ENCODE measurements at places on chromosomes 4 and X.

GRCh38 chrX:16466640-16467432, 183.1 kb upstream of the S100G start:
- DNase-seq, result no peak

DNA sequence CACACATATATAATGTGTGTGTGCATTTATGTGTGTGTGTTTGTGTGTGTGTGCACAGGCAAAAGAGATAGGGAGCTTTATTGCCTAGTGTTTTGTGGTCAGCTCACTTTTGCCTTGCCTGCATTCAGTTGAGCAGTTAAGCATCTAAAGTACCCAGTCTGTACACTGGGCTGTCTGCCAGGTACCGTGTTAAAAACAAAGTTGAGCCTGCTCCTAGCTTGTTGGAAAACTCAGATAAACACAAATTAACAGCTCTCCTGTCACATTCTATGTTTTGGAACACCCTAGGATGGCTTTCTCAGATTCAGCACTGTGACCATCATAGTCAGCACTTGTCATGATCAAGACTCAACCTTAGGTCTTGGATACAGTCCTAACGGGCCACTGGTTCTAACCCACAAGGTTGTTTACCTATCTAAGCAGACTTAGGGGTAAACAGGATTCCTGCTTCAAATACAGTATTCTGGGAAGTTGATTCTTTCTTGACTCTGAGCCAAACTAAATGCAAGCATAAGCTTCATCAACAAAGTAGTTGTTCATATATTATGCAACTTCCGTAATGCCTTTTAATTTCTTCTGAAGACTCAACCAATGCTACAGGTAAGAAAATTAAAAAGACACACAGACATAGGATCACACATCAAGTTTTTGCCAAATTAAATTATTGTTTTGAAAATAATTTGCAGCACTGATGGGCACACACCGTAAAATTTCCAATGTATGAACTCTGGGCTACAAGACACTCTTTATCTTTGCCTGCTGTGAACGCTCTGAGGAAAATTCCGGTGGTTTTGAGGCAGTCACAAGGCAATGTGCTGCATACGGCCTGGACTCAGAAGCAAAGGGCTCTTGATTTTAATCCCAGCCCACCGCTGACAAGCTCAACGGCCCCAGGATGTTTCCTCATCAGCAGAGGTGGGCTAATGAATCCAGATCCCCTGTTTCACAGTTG, 11.3 kb upstream of the CD99 start:
- no peak for DNase-seq

DNA sequence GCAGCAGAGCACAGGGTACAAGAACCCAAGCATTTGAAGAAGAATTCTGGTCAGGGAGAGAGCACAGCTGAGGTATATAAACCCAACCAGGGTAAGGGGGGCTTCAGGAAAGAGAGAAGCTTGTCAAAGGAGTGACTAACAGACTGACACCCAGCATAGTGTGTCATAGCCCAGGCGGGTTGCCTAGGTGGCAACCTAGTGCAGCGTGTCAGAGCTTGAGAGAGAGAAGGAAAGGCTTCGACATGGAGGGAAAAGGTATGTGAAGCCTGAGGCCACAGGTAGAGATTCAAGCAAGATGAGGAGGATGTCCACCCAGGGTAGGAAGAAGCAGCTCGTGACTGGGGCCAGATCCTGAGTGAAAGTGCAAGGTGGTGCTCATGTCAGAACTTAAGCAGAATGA, 8.5 kb upstream of the ANTXR2 start:
- no peak for DNase-seq

DNA sequence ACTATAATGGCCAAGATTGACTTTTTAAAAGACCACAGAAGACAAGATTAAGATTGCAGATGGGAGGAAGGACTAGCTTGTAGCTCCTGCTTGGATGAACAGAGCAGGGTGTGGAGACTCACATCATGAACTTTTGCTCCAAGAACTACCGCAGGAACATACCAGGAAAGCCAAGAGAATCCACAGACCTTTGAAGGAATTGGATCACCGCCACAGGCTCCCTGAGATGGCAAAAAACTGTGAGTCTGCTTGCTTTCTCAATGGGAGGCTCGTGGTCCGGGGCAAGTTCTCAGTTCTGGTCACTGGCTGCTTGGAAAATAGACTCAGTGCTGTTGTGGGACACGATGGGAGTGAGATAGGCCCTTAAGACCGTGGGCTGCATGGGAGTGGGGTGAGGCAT, 276.6 kb downstream of the CCSER1 start:
- no peak for DNase-seq

- no peak for DNase-seq
These were observed 16.5 kb upstream of the GALNT7 start for GRCh38 chr4:173152104-173152503.

DNA sequence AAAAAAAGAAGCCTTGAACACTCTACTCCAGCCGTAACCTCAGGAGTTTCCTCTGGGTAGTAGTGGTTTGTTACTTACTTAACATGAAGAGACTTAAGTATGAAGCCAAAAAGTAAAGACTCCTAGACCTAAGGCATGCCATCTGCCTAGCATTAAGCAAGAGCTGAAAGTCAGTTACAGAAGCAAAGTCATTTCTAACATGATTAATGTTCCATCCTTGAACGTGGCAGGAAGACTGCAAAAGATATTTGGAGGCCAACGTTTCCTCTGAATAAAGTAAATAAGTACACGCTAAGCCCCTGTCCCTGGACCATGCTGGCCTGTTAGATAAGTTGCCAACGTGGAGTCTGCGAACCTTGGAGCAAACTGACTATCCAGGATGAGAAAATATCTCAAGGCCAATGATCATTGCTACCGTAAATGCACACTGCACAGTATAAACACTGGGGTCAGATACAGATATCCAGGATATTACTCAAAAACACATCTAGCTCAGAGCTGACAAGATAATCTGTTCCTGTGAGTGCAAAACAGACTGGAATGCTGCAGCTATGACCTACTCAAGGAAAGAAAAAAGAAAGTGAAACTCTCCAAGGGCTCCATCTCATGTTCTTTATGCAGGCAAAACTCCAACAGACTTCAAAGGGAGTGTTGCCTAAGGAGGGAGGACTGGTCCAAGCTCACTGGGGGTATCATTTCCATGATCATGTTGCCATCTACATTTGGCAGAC, 255.8 kb downstream of the COL25A1 start:
- no peak for DNase-seq

- DNase-seq, result peak; percentile 7
These were observed 114.6 kb downstream of the CPZ start for GRCh38 chr4:8707045-8707781.
